ENCODE measurements at places on chromosomes 1 and 21.

DNA sequence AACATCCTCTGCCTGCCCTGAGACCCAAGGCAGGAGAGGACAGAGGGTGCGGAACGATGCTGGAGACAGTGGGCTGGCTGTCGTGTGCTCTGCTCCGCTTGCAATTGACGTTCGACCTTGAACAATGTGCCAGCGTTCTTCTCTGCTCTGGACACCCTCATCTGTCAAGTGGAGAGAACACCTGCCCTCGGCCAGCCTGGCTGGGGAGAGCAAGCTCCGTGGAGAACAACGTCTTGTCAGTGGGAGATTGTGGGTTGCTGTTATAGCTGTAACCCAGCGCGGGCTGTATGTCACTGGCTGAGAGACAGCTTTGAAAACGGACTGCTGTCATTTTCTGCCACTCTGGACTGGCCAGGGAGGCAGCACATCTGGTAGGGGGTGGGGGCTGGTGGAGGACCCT is 14.7 kb downstream of the KIAA1614 start:
- DNase-seq, result peak; percentile 87

DNA sequence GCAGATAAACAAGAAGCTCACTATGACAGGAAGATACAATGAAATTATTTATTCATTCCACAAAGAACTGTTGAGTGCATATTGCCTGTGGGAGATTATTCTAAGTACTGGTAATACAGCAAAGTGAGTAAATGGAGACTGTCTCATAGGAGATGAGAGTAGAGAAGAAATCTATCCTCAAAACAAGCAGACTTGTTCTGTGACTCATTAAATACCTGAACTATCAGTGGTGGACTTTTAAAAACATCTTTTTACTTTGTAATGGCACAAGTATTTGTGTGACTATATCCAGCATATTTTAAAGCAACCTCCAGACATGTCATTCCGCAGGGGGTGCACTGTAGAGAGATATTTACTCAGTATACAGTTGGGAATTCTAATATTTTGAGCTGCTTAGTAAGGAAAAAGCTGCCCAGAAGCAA is 259.2 kb downstream of the FMN2 start:
- DNase-seq, result no peak

DNA sequence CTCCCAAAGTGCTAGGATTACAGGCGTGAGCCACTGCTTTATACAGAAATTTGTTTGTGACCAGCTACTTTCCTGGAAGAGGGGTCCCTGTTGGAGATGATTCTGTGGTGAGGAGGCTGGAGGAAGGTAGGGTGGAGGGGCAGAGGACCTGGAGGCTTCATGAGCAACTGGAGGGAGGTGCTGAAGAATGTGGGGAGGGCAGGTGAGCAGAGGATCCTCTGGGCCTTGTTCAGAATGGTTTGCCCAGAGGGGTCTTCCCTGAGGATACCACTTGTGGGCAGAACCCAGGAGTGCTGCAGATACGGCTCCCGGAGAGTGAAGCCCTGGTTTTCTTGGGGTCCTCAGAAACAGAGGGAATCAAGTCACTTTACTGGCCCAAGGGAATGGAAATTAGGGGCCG is 67.2 kb upstream of the WDR26 start:
- no peak for DNase-seq

DNA sequence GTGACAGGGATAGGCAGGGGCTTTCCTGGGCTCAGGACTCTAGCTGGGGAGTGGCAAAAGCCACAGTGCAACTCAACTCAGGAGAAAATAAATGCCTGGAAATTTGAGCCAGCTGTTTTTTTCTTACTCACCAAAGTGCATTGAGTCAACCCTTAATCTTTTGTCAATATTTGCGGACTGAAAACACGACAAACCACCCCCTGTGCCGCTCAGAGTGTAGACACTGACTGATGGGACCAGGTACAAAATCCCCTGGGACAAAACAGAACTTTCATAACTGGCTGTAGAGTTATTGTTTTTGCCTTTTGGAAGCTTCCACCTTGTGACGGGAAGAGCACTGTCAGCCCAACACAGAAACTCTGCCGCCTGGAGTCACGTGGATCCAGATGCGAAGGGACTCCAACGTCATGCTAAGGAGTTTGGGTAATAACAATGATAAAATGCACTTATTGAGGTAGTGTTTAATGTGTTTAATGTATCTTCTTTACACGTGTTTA is 164.6 kb downstream of the PLPP3 start:
- no peak for DNase-seq

- no peak for DNase-seq
These were observed 35.1 kb downstream of the RXRG start for GRCh38 chr1:165409657-165410358.

DNA sequence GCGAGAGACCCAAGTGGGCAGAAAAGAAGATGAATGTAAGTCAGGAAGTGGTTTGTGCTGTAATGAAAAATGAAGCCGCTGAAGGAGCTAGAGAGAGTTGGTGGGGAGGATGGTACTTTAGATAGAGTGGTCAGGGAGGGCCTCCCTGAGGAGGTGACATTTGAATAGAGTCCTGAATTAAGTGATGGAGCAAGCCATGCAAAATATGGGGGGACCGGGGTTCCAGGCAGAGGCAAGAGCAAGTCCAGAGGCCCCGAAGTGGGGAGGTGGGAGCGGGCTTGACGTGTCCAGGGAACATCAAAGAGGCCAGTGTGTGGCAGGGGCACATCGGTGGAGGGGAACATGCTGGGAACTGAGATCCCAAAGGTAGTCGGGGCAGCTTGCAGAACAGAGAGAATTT is 43.1 kb downstream of the OPRD1 start:
- no peak for DNase-seq
